ENCODE measurements at places on chromosomes 13 and 19.
A peak's percentile ranks its signal among the peaks of the same experiment; 100 is the strongest.

- no peak for DNase-seq
Observed at GRCh38 chr19:4365791-4366665, 22.7 kb downstream of the MPND start.

- DNase-seq = no peak
Observed at GRCh38 chr13:112444416-112445399, 68.6 kb downstream of the SPACA7 start.

DNA sequence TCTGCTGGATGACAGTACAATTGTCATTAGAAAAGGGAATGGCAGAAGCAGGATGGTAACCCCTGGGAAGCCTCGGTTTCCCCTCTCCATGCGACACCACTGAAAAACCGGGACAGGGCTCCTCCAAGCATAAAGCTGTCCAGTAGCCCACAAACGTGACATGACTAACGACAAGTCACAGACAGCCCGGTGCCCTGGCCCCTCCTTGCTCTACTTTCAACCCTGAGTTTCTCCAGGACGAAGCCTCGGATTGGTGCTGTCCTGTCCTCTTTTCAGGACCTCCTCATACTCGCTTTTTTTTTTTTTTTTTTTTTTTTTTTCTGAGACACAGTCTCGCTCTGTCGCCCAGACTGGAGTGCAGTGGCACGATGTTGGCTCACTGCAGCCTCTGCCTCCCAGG is 16.3 kb downstream of the DPP9 start:
- DNase-seq = no peak

GRCh38 chr13:69243366-69243765 is 864.3 kb upstream of the ATXN8OS start:
- DNase-seq = no peak

- DNase-seq = no peak
Observed at GRCh38 chr13:79593641-79594275, 112.8 kb downstream of the NDFIP2 start.

DNA sequence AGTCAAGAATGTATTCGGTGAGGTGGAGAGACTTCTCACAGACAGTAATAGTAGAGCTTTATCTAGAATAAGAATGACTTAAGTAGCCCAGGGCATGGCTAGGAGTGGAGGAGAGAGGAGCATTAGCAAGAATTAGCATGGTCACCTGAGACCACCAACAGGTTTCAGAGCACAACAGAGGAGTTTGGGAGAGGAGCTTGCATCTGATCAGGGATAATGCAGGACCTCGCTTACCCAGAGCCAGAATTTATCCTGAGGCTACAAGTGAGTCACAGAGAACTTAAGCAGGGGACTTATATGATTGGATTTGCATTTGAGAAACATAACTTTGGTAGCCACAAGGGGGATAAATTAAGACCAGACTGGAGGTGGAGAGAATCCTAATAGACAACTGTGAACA is 102.1 kb upstream of the FNDC3A start:
- DNase-seq = no peak

DNA sequence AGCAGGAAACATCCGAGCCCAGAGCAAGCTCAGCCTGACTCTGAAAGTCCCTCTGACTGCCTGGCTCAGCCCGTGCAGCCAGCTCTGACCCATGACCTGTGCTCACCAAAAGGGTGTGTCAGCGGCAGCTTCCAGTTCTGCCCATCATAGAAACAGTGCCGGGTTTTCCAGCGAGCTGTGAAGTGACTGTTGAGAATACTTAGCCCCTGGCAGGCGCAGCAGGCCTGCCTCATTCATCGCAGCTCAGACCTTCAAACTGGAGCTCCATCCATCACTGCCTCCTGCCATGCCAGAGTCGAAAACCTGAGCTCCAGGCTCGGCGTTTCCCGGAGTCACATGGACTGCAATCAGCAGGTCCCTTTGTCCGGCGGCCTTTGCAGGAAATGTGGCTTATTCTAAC is 16.3 kb upstream of the GSX1 start:
- peak; percentile 12 for DNase-seq

GRCh38 chr13:100637380-100637779 is 37.2 kb downstream of the TMTC4 start:
- DNase-seq = no peak

GRCh38 chr13:46676378-46676725 is 120.6 kb downstream of the ESD start:
- no peak for DNase-seq

GRCh38 chr19:10502524-10503001 is 593 bp downstream of the KEAP1 start:
- DNase-seq = peak; percentile 98

- DNase-seq = no peak
Observed at GRCh38 chr13:20570517-20570916, 3.6 kb downstream of the IFT88 start.

DNA sequence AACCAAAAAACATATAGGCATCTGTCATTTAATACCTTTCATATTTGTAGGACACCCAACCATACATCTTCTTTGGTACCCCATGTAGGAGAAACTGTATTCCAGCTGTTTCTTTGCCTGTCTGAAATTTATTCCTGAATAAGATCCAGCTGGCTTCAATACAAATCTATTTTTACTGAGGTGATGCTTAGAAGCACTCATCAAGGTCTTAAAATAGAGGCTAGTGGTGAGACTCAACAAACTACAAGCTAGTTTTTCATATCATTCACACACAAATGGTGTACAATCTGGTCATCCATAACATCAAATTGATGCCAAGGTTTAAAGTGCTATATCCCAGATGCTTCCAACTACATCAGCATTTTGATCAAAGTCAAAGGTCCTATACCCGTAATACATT is 1071.3 kb upstream of the MIR17HG start:
- no peak for DNase-seq

DNA sequence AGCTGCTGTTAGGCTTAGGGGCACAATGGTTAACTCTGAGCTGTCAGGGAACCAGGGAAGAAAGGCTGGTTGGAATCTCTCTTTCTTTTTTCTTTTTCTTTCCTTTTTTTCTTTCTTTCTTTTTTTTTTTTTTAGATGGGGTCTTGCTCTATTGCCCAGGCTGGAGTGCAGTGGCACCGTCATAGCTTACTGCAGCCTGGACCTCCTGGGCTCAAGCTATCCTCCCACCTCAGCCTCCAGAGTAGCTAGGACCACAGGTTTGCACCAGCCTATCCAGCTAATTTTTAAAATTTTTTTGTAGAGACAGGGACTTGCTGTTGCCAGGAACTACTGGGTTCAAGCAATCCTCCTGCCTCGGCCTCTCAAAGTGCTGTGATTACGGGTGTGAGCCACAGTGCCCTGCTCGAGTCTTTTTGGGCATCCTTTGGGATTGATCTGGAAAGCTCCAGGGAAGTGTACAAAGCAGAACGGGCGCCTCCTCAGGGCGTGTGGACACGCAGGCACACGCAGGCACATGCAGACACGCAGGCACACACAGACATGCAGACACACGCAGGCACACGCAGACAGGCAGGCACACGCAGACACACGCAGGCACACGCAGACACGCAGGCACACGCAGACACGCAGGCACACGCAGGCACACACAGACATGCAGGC is 99.2 kb downstream of the GADD45B start:
- no peak for DNase-seq

DNA sequence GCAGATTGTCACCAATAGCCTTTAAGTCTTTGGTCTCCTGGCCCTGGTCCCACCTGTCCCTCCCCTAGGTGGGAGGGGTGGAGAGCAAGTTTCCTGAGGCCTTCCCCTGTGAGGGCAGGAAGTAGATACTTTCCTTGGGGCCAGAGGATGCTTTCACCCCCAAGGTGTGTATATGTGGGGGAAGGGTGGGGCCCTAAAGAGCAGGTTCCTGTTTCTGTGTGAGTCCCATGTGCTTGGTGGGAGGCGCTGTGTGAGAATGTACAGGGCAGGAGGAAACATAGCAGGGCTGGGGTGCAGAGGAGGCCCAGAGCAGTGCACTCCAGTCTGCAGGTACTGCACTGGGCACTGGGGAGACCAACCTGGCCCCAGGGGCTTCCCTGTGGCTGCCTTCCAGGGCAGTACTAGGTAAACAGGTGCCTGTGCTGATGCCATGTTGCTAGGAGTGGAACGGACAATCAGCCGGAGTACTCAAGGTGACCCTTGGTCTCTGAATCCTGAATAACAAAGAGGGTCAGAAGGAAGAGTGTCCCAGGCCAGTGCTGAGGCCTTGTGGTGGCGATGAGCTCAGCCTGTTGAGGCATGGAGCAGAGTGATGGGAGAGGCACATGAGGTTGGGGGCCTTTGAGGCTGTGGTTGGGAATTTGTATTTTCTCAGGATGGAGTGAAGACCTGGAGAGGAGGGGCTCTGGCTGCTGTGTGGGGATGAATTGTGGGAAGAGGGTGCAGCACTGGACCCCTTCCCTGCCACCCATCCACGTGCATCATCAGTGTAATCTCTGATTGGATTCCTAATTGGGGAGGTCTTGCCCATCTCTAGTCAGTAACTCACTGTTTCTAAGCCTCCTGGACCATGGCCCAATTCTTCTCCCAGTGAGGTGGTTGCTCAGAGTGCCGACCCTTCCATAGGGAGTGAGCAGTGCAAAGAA is 5.1 kb downstream of the EGLN2 start:
- DNase-seq = no peak

- no peak for DNase-seq
Observed at GRCh38 chr19:885536-886224, 7.3 kb downstream of the MED16 start.

DNA sequence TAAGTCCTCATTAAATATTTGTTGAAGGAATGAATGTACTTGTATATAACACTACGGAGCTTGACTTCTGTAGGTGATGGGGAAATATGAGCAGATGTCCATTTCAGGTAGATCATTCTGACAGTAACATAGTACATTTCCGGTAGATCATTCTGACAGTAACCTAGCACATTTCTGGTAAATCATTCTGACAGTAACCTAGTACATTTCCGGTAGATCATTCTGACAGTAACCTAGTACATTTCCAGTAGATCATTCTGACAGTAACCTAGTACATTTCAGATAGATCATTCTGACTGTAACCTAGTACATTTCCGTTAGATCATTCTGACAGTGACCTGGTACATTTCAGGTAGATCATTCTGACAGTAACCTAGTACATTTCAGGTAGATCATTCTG is 2.5 kb downstream of the PHF11 start:
- no peak for DNase-seq

DNA sequence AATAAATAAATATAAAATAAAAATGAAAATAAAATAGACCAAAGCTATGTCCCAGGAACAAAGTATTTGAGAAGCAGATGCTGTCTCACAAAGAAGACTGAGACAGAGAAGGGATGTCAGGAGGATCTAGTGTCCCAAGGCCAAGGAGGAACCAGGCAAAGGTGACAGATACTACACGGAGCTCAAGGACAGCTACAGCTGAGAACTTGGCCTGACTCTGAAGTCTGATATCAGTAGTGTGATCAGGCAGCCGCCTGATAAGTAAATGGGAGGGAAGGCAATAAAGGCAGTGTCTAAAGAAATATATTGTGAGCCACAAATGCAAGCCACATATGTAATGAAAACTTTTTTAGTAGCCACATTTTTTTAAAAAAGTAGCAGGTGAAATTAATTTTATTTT is 20.4 kb upstream of the NANOS3 start:
- DNase-seq = no peak

- no peak for DNase-seq
Observed at GRCh38 chr13:31274390-31274789, 74.6 kb downstream of the B3GLCT start.

GRCh38 chr13:44397766-44398223 is 24.2 kb downstream of the SERP2 start:
- no peak for DNase-seq

DNA sequence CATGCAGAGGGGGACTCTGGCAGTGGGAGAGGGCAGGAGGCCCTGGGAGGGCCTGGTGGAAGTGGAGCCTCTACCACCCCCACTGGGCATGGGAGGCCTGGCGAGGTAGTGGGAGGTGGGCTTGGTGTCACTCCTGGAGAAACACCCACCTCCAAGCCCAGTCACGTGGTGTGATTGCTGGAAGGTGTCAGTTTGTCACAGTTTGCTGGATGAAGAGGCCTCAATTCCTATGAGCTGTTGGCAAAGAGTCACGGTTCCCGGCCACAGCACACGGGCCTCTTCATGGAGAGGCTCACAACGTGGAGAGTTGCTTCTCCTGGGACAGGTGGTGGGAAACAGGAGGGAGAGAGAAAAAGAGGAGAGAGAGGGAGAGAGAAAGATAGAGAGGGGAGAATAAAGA is 684.1 kb upstream of the ARGLU1 start:
- DNase-seq = no peak

DNA sequence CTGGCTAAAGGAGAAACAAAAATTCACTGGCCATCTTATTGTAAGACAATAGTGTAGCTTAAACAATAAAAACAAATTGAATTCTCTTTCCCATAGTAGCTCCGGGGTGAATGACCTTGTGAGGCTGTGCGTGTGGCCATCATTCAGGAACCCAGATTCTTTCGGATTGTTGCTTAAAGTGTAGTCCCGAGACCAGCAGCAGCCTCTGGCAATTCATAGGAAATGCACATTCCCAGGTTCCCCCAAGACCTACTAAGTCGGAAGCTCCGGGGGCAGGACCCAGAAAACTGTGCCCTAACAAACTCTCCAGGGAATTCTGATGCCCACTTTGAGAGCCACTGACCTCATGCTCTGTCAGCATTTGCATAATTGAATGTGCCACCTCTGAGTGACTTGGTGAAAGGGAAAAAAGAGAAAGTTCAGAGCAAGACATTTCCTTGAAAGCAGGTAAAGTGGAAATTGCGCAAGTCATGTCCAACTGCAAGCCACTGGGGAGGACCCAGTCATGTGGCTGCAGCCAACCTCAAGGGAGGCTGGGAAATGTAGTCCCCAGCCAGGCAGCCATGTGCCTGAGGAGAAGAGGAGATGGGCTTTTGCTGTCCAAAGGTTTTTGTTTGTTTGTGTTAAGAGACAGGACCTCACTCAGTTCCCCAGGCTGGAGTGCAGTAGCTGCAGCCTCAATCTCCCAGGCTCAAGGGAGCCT is 50.7 kb upstream of the PNMA8B start:
- DNase-seq = no peak

GRCh38 chr13:42967660-42968059 is 24.4 kb downstream of the EPSTI1 start:
- DNase-seq = no peak

GRCh38 chr13:103156346-103156998 is 90.3 kb upstream of the SLC10A2 start:
- no peak for DNase-seq

DNA sequence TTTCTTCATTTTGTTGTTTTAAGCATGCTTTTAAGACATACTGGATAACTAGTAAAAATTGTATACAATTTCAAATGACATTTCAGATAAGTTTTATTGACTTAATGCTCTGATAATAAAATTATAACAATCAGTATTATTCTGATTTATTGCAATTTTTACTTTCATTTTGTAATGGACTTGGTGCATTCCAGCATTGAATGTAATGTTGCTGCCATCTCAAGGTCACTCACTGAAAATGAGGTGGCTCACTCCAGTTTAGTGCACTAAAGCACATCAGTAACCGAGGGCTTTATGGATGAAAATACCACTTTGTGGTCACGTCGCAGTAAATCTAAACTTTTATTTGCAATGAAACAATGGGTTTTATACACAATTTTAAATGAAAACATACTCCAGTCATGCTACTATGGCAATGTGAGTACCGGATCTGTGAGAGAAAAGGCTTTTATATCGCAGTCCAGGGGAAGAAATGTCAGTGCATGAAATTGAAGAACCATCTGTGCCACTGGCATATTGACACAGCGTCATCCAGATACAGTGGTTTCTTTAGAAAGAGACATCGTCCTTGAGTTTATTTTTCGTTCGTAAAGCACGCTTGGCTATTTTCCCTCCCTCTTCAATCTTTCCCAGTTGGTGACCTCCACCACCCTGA is 20.7 kb upstream of the ZNF507 start:
- DNase-seq = peak; percentile 10

GRCh38 chr19:50173127-50173526 is 10.0 kb upstream of the IZUMO2 start:
- DNase-seq = no peak

- DNase-seq = no peak
Observed at GRCh38 chr19:5557691-5558090, 10.1 kb downstream of the TINCR start.

Data from NCI-H1417 (cell line).